ENCODE measurements at places on chromosomes 11 and 22.

DNA sequence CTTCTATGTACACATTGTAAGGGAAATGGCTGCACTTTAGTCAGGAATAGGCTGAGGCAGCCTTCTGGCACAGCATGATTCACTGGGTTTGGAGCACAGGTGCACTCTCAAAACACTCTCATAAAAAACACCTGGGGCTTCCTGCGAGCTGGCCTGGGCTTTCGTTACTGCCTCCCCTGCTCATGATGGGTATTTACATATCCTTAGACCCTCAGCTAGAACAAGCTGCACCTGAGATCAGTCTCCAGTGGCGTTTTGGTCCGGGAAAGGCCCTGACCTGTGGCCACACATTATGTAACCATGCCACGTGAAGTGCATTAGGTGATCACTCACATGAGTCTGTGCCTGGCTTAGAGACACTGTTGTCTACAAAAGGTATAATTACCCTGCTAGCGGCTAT lies 321.7 kb downstream of the TMEM135 start:
- no peak for DNase-seq

DNA sequence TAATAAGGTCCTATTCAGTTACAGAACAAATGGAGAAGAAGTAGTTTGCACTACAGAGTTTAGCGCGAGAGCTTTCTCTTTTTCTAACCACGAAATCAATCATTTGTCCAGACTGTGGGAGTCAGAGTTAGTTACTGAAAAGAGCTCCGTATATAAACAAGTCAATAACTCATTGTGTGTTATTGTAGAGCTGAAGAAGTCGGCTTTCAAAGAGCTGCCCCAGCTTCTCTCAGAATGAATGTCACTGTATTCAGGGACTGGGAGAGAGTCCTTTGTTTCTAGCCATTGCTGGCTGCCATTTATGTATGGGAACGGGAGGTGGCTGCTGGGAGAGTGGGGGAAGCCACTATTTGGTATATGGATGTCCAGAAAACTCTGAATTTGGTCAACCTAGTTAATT lies 227.8 kb downstream of the DCDC1 start:
- DNase-seq = no peak

GRCh38 chr11:122186439-122187080 lies 70.5 kb upstream of the BLID start:
- peak; percentile 93 for DNase-seq

DNA sequence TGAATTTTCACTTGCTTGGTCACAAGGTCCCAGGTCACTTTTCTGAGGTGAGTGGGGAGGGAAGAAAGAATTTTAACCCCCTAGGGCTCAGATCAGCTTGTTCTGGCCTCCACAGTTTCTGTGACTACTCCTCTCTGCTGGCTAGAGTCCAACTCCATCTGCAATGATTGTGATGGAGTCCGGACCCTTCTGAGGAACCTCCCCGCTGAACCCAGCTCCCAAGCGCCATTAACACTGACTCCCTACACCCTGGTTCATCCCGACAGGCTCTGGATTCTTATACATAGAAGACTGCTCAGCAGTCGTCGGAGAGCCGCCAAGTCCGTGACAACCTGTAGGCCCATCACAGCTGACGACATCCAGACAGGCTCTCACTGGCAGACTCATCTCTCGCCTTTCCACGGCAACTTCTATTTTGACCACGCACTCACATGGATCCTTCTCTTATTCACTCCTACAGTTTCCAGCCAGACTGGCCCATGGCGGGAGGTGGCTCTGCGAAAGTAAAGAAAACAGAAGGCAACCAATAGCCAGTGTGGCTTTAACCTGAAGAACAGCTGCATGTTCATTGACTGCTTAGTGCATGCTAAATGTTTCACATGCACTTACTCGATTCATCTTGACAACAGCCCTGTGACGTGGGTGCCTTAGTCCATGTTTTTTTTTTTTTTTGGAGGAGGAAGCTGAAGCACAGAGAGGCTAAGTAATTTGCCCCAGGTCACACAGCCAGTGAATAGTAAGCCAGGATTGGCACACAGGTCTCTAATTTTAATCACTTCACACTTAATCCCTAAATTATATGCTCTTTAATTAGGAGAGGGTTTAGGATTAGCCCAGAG lies 68.0 kb upstream of the PRDM11 start:
- no peak for DNase-seq

GRCh38 chr11:105881027-105881426 lies 141.0 kb downstream of the MSANTD4 start:
- DNase-seq = no peak

DNA sequence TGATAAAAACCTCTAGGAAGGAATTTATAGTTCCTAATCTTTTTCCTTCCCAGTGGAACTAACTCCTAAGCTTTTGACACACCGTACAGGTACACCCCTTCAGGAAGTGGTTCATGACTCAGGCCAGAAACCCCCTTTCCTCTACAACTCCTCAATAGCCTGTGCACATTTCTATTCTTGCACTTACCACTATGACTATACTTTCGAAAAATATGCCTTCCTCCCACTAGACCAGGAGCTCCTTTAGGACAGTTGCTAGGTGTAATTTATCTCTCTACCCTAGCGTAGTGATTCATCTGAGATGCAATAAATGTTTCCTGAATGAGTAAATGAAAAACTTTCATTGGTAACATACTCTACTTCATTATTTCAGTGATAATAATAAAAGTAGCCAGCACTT lies 14.5 kb downstream of the MAP6 start:
- DNase-seq = no peak

- peak; percentile 1 for DNase-seq
Observed at GRCh38 chr11:13717331-13717730, 48.9 kb downstream of the FAR1 start.

DNA sequence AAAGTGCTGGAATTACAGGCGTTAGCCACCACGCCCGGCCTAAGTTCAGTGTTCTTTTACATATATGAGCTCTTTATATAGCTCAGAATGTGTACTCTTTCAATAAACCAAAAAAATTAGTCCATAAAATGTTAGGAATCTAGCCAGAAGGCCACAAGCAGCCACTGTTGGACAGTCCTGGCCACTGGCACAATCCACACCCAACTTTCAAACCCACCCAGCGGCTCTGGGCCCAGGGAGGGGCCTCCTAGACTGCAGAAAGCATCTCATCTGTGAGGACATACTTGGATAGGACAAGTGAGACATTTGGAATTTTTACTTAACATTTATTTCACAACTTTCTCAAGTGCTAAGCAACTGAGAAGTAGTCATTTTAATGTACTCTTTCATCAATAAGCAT lies 6.4 kb downstream of the PACSIN2 start:
- DNase-seq = no peak

DNA sequence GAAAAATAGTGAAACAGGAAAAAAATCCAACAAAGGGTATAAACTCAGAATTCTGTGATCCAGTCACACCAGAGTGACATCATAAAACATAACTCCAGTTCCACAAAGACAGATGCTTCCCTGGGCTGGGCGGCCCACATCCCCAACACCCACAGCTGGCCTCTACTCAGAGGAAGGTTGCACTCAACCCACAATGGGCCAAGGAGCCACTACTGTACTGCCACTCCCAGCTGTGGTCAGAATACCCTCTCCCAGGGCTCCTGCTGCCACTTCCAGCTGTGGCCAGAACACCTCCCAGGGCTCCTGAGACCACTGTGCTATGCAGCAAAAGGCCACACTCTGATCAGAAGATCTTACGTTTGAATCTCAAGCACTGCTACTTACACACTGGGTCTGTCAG lies 18.3 kb downstream of the SMCO4 start:
- DNase-seq = no peak

DNA sequence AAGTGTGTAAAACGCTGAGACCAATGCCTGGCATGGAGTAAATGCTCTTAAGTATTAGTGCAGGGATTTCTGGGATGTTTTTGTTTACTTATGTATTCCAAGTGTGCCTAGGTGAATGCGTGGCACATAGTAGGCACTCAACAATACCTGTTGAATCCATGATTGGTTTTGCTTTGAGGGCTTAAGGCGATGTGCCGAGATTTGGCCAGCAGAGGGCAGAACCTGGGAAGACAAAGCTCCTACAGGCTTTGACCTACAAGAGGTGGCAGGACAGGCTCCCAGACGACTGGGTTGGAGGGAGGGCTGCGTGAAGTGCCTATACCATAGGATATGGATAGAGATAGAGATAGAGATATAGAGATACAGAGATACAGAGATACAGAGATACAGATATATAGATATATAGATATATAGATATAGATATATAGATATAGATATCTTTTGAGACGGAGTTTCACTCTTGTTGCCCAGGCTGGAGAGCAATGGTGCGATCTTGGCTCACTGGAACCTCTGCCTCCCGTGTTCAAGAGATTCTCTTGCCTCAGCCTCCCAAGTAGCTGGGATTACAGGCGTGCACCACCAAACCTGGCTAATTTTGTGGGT lies 13.9 kb downstream of the KCNE3 start:
- DNase-seq = no peak

DNA sequence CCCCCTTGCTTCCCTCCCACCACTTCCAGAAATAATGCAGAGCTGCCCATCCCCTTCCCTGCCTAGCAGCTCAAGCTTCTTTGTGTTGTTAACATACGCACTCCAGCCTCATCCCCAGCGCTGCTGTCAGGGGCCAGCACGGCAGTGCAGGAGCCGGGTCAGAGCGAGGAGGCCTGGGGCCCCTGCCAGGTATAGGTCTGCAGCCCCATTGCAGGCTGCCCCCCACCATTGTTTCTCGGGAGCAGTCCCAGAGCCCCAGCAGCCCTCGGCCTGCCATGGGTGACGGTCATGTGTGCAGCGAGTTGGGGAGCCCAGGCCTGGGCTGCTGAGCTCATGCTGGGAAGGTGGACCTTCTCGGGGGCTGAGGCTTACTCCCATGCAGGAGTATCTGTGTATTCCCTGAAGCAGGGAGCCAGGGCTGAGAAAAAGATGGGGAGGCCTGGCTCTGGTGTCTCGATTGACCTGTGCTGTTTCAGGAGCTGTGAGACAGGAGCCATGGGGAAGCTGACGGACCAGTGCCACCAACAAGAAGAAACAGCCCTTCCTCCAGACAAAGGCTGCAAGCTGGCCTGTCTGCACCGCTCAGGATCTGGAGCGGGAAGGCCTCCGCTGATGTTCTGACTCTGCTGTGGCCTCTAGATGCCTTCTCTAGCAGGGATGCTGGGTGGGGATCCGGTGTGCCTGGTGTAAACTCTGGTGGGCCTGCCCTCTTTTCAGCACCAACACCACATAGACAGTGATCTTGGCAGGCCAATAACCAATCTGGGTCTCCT lies 220.5 kb upstream of the B3GAT1 start:
- DNase-seq = no peak

DNA sequence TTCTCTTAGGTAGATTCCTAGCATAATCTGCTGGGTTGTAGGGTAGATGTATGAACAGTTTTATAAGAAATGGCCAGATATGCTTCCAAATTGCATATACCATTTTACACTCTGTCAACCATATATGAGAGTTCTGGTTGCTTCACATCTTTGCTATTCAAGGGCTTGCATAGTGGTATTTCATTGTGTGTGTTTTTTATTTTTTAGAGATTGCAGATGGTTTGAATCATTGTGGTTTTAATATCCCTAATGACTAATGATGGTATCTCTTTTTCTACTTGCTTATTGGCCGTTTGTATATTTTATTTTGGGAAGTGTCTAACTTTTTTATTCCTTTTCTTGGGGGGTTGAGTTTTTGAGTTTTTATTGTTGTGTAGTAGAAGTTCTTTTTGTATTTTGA lies 26.9 kb downstream of the RNF214 start:
- DNase-seq = no peak

GRCh38 chr11:77217156-77217555 lies 84.3 kb downstream of the GDPD4 start:
- DNase-seq = no peak

DNA sequence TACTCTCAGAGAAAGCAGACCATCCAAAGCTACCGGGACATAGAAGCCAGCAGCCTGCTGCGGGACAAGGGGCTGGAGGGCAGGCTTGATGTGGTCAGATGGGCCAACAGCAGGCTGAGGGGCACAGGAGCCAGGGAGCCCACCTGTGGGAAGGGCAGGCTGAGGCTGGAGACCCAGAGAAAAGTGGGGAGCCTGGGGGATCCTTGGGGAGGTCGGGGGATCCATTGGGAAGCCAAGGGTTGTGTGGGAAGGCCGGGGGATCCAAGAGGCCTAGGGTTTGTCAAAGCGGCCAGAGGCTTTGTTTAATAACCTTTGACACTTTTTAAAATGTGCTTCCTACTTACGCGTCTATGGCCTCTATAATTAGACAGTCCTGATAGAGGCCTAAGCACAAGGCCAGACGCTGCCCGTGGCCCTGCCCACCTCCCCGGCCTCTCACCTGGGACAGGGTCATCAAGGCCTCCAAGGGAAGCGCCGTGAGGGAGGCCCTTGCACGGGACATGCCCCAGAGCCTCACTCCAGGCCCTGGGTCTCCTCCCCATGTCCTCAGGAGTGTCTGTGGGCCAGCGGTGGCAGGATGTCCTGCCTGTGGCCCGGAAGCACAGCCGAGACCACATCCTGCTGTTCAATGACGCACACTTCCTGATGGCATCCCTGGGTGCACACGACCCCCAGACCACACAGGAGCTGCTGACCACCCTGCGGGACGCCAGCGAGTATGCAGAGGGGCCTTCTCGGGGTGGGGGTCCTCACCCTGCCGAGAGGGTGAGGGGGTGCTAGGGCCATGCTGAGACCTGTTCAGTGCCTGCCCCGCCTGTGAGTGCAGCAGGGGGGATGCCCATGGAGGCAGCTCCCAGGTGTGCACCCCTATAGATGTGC lies 8.6 kb upstream of the GTSE1 start:
- no peak for DNase-seq

GRCh38 chr22:21758091-21758864 lies 22.7 kb upstream of the YPEL1 start:
- no peak for DNase-seq

GRCh38 chr22:39221999-39222686 lies 22.6 kb downstream of the PDGFB start:
- no peak for DNase-seq

DNA sequence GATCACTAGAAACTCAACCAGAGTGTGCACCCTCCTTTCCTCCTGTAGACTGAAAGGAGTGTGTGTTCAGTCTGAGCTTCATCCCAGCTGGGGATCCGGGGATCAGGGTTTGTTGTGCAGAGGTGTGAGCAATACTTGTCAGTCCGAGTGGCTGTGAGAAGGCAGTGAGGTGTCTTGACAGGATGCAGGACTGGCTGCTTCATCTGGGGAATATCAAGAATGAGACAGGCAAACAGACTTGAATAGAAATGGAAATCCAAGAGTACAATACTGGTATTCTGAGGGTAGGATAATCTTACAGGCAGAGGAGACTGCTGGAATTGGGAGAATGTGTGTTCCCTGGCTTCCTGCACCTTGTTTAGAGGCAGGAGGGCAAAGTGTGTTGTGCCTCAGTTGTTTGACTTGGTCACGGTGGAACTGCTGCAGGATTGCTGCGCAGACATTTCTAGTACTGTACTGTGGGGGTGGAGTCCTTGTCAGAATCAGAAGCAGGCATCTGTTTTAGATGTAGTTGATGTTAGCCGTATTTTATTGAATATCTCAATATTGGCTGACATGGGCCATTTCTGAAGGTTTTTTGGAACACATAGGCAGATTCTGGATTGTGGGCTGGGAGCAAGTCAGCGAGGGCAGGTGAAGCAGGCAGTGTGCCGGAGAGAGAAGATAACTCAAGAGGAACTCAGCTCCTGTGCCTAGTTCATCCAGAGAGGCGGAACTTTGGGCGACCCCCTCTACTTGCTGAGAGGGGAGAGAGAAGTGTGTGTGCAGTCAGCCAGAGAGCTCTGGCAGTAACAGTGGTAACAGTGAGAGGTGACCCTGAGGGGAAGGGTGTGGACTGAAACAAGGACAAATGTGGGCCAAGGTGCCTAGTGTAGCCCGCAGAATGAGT lies 27.1 kb upstream of the GRK2 start:
- DNase-seq = no peak
